ENCODE measurements at places on chromosomes 1 and 21.

GRCh38 chr1:31517301-31517700, 59.0 kb upstream of the TINAGL1 start:
- DNase-seq = no peak

GRCh38 chr1:188769936-188770335, 1707.7 kb downstream of the BRINP3 start:
- no peak for DNase-seq

- DNase-seq = no peak
Observed at GRCh38 chr21:19776076-19776475, 1222.1 kb upstream of the NCAM2 start.

GRCh38 chr1:3747903-3748302, 4.3 kb upstream of the CCDC27 start:
- no peak for DNase-seq

DNA sequence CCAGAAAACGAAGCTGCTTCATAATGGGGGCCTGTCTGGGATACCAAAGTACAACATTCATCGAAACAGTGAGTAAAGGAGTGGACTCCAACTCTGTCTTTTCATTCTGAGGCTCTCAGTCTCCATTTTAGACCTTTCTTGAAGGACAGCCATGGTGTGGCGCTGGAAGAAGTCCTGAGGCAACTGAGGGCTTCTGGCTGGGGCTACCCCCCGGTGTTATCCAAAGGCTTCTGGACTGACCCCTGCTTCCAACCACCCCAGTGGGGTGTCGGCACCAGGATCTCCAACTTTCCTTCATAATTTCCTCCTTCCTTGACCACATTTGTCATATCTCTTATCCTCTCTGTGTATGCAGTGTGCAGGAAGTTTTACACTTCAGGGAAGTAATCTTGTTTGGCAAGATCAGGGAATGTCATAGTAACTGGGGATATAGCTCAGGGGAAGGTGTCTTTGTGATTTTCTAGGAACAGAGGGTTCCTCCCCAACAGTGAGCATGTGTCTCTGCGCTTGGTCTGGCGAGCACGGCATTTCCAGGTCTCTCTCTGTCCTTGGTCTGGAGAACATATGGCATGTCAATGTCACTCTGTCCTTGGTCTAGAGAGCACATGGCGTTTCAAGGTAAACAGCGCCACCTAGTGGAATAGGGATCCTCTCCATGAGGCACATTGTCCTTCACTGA, 19.4 kb upstream of the BSDC1 start:
- no peak for DNase-seq

DNA sequence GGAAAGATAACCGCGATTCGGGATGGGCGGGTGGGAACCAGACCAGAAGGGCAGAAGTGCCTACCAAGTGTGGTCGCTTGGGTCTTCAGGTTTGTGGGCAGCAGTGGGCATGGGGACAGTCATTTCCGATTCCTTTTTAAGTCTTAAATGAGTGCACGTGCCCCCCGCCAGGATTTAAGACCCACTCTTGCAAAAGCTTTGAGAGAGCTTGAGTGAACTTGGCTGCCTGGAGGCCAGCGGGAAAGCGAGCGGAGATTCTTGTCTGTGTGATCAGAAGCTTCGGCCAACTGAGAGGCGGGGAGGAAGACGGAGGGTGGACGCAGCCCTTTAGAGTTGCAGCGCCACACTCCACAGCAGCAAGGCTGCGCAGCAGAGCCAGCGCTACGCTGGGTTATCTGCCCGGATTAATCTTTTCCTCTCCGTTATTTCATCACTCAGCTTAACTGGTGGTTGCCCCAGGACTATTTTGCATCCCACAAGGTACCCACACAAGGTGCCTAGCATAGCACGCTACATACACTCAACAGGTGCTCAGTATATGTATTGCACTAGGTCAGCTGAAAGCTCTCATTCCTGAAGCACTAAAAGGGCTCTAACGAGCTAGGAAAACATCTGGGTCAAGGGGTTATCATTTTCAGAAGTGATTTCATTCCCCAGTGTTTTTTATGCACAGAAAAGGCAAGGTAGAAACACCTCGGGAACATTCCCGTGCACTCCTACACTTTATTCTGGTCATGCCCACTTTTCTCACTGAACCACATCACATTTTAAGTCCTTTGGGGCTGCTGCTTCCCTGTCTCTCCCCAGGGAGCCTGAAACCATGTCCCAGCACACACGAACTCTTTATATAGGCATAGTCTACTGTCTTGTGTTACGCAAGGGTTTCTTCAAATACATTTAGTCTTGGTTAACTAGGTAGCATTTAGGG, 1.5 kb upstream of the BATF3 start:
- DNase-seq = peak; percentile 28

GRCh38 chr1:232029315-232029714, 402.7 kb downstream of the DISC1 start:
- peak; percentile 20 for DNase-seq

GRCh38 chr21:41976611-41977010, 22.8 kb upstream of the C2CD2 start:
- DNase-seq = no peak

DNA sequence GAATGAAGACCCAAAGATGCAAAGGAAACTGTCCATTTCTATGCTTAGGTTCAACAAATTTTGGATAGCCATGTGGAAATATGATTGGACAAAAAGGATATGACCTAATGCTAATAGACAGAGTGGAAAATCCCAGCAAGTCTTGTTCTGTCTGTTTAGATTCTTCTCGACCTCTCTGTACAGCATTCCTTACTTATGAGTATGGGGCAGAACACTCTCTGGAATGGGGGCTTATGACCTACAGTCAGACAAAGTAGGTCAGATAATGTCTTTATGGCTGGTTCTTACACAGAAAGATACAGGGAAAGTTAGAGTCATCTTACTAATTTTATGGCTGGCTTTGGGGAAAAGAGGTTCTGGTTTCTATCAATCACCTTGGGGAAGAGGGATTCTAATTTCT, 2.8 kb downstream of the GCSAML start:
- DNase-seq = no peak

- DNase-seq = no peak
Observed at GRCh38 chr1:205191622-205192021, 19.9 kb downstream of the DSTYK start.

DNA sequence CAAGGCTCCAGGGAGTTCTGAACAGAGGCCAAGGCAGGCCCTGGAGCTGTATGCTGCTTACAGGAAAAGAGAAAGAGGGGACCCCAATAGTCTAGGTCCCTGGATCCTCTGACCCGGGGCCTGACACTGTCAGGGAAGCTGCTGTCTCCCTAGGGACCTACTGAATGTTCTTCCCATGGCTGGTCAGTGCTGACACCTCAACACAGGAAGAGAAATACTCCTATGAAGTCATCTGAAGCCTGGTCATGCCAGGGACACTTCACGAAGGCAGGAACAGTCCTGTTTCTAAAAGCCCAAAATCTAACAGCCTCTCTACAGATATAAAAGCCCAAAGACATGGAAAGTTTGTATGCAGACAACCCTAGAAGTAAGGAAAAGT, 1.7 kb upstream of the LAD1 start:
- no peak for DNase-seq

DNA sequence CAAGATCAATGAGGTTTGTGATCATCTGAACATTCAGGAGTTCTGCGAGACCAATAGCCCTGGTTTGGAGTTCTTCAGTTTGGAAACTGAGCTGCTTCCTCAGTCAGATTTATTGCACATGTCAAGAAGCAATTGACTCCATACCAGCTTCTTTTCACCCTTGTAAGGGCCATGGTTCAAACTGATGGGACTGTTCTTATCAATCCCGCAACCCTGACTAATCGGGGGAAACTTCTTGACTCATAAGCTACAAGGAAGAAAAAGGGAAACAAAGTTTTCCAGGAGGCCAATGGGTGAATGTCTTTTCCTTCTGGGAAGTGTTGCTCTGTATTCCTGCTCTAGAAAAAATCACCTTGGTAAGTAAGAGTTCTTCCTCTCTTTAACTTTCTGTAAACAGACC, 187.9 kb downstream of the MIS18A start:
- no peak for DNase-seq

GRCh38 chr1:217522277-217522676, 108.6 kb downstream of the GPATCH2 start:
- DNase-seq = no peak

- no peak for DNase-seq
Observed at GRCh38 chr1:25821112-25821476, 1.3 kb downstream of the MTFR1L start.

DNA sequence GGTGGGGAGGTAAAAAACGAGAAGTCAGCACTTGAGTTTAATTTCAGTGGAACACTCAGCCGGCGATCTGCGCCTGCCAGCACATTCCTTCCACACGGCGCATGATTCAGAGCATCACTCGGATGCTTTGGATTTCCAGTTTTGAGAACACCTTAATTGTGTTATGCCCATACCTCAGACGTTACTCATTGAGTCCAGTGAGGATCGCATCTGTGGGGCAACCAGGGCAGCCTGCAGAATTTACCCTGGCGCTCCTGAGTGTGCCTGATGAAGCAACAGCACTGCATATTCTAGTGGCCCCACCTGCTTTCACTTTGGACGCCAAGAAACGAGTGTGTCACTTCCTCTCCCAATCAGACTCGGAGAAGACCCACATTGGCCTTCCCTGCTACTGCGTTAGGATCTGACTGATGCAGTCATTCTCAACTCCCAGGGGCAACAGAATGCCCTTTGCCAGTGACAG, 19.9 kb downstream of the FAM89A start:
- no peak for DNase-seq

DNA sequence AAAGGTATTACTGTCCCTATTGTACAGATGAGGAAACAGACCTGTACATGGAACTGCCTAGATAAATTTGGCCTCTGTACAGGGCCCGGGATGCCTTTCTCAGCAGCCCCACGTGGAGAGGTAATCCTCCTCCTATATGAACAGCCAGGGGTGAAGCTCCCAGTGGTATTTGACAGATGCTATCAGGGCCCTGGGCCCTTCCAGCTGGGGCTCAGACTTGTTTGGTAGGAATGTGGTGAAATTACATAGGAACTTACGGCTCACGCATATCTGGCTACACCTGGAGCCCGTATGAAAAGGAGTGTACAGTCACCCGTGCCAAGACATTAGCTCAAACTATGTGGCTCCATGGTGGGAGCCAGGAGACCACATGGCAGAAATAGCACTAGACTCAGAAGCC, 24.8 kb upstream of the TCEA3 start:
- DNase-seq = no peak

DNA sequence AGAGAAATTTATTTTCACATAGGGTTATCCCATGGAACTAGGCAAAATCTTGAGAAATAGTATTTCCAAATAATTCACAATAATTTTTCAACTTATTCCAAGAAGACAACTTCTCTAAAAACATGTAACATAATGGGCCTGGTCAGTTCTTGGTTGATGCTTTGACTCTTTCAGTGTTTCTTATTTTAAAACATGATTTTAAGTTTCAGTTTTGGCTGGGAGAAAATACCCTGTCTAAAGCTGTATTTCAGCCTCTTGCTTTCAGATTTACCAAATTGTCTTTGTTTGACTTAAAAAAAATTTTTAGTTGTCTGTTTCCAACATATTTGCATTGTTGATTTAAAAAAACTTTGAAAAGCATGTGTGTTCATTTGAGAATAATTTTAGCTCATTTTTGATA, 5.1 kb downstream of the OR2T4 start:
- no peak for DNase-seq

DNA sequence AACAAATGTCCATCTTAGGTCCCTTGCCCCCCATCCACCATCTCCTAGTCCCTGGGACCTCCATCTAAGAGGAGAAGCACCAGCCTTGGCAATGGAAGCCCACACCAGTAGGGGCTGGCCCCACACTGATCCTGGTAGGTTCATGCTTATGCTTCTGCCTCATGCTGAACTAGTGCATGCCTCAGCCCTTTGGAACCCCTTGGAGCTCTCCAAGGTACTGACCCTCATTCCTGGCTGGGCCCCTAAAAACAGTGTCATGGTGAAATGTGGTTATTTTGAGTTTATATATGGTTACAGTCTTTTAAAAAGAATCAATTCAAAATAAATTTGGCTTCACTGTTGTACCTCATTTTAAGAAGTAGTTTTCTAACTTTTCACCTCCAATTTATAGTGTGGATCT, 108.3 kb downstream of the HIVEP3 start:
- no peak for DNase-seq

GRCh38 chr1:1191734-1192133, 14.7 kb downstream of the TNFRSF18 start:
- no peak for DNase-seq

- no peak for DNase-seq
Observed at GRCh38 chr1:229895605-229896004, 171.4 kb upstream of the GALNT2 start.

DNA sequence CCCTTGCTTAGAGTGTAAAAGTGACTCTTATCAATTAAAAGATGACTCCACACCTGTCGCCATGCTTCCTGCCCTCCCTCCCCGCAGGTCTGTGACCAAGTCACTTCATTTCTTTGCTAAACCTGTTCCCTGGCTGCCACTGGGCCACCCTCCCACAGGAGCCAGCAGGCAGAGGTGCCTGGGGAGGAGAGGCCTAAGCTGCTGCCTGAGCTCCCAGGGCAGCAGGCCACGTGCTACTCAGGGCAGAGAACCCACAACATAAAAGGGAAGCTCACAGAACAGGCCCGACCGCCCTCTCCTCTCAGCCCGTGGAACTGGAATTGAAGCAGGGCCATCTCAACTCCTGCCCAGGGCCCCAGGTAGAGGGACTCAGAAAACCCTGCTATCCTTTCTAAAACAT, 4.9 kb downstream of the C1orf198 start:
- DNase-seq = no peak

- no peak for DNase-seq
Observed at GRCh38 chr21:21612466-21612865, 614.3 kb downstream of the NCAM2 start.

DNA sequence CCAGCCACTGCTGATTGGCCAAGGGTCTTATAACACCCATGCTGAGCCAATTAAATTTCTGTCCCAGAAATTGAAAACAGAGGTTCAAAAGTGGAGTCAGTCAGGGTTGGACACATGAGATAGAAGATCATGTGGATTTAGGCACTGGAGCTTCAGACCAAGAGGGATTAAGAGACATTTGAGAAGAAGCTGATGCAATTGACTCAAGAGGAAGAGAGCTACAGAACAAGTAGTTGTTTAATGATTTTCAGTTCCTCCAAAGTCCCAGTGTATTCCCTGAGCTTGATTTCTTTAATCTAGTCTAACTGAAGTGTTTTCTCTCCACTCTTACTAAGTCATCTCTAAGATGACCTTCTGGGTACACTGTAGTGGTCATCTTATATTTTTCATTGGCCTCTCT, 227.1 kb downstream of the DUSP10 start:
- DNase-seq = no peak

DNA sequence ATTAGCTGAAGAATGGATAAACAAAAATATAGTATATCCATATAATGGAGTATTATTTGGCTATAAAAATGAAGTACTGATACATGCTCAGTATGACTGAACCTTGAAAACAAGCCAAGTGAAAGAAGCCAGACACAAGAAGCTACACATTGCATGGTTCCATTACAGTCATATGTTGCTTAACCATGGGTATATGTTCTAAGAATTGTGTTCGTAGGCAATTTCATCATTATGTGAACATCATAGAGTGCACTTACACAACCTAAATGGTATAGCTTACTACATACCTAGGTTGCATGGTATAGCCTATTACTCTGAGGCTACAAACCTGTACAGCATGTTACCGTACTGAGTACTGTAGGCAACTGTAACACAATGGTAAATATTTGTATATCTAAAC, 28.6 kb upstream of the FCAMR start:
- DNase-seq = no peak

- DNase-seq = no peak
Observed at GRCh38 chr1:223012176-223012788, 130.8 kb downstream of the TLR5 start.
